GM13977 (cell line): ENCODE measurements at places on chromosomes 5 and 9.

DNA sequence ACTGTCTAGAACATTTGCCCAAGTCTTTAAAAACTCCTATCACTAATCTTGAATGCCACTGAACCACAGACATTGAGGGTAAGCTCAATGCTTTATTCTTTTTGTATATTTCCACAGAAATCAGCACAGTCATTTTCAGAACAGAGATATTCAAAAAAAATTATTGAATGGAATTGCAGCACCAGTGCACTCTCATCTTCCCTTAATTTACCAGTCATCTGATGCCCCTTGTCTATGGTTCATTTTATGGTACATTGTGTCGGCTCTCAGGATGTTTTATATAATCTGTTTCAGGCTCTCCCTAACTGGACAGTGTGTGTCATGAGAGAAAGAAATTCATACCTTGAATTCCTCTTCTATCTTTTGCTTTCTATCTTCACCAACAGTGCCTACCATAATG lies 158.4 kb upstream of the NR4A3 start:
- DNase-seq: no peak

- no peak for DNase-seq
Observed at GRCh38 chr5:66807743-66808142, 211.6 kb downstream of the MAST4 start.

GRCh38 chr5:35971186-35971877 lies 19.9 kb downstream of the UGT3A1 start:
- no peak for DNase-seq

- DNase-seq: no peak
Observed at GRCh38 chr5:10704949-10705621, 55.9 kb downstream of the DAP start.

GRCh38 chr5:139124774-139125520 lies 73.2 kb downstream of the SIL1 start:
- DNase-seq: no peak

DNA sequence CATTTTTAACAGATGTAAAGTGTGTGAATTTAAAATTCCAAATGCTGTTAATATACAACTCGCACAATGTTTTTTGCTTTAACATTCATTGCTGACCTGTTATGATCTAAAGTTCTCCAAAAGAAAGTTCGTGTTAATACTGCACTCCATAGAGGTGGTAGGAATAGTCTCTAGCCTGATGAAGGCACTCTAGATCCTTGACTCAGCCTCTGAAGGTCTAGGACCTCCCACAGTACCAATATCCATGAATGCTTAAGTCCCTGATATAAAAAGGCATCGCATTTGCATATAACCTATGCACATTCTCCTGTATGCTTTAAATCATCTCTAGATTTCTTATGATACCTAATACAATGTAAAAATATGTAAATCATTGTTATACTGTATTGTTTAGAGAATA lies 213.6 kb downstream of the EFNA5 start:
- no peak for DNase-seq

DNA sequence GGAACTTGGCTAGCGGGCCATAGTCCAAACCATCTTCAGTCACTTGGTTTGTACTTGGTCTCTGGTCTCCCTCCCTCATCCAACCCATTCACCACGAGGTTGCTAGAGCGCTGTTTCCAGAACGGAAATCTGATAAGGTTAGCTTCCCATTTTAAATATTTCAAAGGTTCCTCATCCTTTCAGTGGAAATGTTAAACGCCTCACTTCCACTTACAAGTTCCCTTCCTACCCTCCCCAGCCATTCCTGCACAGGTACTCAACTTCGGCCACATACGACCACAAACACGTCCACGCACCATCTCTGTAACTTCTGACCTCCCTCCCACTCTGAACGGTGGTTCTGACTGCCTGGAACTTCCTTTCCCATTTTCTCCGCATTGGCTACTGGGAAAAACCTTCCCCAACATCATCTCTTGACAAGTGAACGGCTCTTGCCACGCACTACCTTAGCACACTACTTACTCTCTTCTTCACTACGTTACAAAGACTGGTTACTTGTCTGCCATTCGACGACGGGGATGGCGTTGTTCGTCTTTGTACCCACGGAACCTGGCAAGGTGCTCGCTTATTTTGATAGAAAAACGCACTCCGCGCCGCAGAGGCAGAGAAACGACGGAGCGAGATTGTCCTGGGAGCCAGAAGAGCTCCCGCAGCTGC lies 629 bp downstream of the CCNH start:
- DNase-seq: no peak

DNA sequence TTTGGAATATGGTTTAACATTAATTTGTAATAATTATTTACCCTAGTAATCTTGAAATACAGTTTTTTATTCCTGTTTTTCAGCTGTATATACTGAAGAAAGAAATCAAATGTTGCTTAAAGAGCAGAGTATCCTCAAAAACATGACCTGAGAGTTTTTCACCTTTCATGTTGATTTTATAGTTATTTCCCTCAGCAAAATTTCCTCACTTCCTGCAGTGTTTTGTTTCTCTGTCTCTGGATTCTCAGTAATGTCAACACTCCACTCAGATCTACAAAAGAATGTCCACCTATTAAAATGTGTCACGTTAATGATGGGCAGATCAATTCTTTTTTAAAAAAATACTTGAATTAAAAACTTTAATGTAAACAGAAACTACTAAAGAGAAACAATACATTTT lies 398.3 kb downstream of the ANXA1 start:
- no peak for DNase-seq

GRCh38 chr5:153829510-153830065 lies 209.1 kb downstream of the FAM114A2 start:
- DNase-seq: no peak

DNA sequence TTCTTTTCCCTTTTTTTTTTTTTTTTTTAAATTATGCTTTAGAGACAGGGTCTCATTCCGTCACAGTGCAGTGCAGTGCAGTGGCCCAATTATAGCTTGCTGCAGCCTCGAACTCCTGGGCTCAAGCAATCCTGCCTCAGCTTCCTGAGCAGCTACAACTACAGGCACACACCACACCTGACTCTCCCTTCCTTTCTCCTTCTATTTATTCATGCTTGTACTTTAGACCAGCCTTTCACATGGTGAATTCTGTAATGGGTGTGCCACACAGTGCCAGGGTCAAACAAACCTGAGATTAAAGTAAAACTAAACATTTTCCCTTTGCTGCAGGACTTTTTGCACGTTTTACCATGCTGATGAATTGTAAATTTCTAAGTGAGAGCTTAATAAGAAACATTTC lies 8.0 kb downstream of the SH3RF2 start:
- no peak for DNase-seq
